Temporal lobe (tissue), 4 donors: ENCODE measurements at places on chromosomes 1 and 21. TPM values are rescaled to one million over a fixed set of nuclear protein-coding genes. Genes with fewer than 3 reads are reported as not detected.

Gene CFAP57
- total RNA-seq, result 0.74 TPM

Gene SELE
- 0.74 TPM for total RNA-seq

Gene CD1D
- 0.74 TPM for total RNA-seq

Gene PLEKHN1
- total RNA-seq, result not detected

Gene ANKRD45
- total RNA-seq, result 19.4 TPM

Gene GNL2
- total RNA-seq, result 29.0 TPM

Gene SH2D2A
- total RNA-seq, result 0.25 TPM

Gene ABCD3
- total RNA-seq, result 70.1 TPM

Gene COA6
- 10.1 TPM for total RNA-seq

Gene FALEC
- total RNA-seq, result not detected

Gene C1orf116
- under 0.01 TPM for total RNA-seq

Gene RGS1
- 12.5 TPM for total RNA-seq

Gene C1orf74
- total RNA-seq, result 1.5 TPM

Gene OR6K3
- not detected for total RNA-seq

Gene KIFAP3
- 215 TPM for total RNA-seq

Gene VHLL
- 0.25 TPM for total RNA-seq

Gene RGS8
- total RNA-seq, result 11.3 TPM

Gene EDN2
- not detected for total RNA-seq

Gene GCSAML
- total RNA-seq, result under 0.01 TPM

Gene KCNJ15
- not detected for total RNA-seq

Gene FCRL5
- not detected for total RNA-seq

Gene LCK
- total RNA-seq, result not detected

Gene ARHGEF10L
- 20.9 TPM for total RNA-seq

Gene NEXN
- 0.49 TPM for total RNA-seq

Gene ZNF697
- 27.5 TPM for total RNA-seq

Gene FAM72D
- total RNA-seq, result 0.49 TPM

Gene AMY2A
- total RNA-seq, result 0.25 TPM

Gene TIE1
- 9.6 TPM for total RNA-seq

Gene CR1
- 0.25 TPM for total RNA-seq

Gene MTARC1
- 13.5 TPM for total RNA-seq

Gene RNF186
- total RNA-seq, result not detected

Gene CDA
- total RNA-seq, result not detected

Gene VAV3
- total RNA-seq, result 4.4 TPM

Gene BRDT
- not detected for total RNA-seq

Gene S100A5
- not detected for total RNA-seq

Gene RHBDL2
- total RNA-seq, result under 0.01 TPM

Gene C1orf159
- total RNA-seq, result 6.4 TPM

Gene KCNK2
- total RNA-seq, result 59.0 TPM

Gene HNRNPCL4
- total RNA-seq, result not detected

Gene NFIA
- total RNA-seq, result 85.8 TPM

Gene HCRTR1
- 3.2 TPM for total RNA-seq

Gene IL19
- total RNA-seq, result not detected
